SIG-M5 (cell line): ENCODE measurements at places on chromosomes 6 and 20.

DNA sequence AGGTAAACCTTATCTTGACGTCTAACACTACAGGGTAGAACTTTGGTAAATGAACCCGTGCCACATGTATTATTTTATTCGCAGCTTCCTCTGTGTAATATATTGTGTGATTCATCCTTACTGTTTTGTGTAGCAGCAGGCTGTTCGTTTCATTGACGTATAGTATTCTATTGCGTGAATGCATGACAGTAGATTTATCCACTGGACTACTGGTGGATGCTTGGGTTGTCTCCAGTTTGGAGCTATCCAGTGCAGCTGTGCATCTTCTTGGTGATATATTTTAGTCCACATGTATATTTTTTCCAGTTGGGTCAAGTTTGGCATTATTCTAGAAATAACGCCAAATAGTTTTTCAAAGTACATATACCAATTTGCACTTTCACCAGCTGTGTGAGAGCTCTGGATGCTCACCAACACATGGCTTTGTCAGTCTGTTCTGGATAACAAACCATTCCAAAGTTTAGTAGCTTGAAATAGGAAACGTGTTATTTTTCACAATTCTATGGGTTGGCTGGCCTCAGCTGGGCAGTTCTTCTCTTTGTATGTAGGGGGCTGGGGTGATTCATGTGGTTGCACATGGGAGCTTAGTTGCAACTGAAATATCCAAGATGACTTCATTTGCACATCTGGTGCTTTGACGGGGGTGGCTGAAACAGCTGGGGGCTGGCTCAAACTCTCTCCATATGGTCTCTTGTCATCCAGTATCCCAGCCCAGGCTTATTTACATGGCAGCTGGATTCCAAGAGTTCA, 9.3 kb downstream of the ECT2L start:
- no peak for DNase-seq

- DNase-seq, result no peak
Observed at GRCh38 chr6:46690911-46691451, 3.3 kb downstream of the TDRD6 start.

- no peak for DNase-seq
Observed at GRCh38 chr20:3352202-3352601, 55.3 kb downstream of the DNAAF9 start.

DNA sequence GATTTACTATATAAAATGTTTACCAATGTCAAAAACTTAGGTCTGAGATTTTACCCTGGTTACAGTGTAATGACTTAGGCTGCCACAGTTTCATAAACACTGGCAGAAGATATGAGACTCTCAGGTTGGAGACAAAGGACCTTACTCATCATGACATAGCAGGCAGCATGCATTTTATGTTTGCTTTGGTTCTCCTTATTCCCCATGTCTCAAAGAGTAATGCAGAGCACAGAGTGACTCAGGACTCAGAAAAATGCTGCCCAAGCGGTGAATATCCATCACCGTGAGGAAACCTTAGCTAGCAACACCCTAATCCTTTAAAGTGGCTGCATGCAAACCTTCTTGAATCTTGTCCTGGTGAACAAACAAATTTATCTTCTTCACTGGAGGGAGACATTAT, 112.1 kb upstream of the EYS start:
- no peak for DNase-seq

GRCh38 chr20:934186-934840, 18.2 kb upstream of the ANGPT4 start:
- no peak for DNase-seq

DNA sequence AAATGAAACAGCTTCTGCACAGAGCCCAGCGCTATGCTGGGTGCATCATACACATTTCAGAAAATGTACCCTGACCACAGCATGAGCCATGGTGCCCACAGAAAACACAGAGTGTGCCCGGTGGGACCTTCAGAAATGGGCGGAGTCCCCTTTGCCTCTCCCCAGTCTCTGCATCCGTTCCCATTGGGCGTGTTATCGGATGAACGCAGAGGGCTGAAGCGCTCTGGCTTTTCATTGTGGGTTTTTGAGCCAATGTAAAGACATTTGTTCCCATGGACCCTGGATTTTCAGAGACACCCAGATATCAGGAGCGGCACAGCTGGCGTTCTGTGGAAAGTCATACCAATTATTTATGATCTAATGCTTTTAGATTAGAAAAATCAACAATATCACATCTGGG, 99.8 kb downstream of the DACT2 start:
- DNase-seq, result no peak

GRCh38 chr6:39840781-39841180, 48.6 kb downstream of the DAAM2 start:
- DNase-seq, result no peak

DNA sequence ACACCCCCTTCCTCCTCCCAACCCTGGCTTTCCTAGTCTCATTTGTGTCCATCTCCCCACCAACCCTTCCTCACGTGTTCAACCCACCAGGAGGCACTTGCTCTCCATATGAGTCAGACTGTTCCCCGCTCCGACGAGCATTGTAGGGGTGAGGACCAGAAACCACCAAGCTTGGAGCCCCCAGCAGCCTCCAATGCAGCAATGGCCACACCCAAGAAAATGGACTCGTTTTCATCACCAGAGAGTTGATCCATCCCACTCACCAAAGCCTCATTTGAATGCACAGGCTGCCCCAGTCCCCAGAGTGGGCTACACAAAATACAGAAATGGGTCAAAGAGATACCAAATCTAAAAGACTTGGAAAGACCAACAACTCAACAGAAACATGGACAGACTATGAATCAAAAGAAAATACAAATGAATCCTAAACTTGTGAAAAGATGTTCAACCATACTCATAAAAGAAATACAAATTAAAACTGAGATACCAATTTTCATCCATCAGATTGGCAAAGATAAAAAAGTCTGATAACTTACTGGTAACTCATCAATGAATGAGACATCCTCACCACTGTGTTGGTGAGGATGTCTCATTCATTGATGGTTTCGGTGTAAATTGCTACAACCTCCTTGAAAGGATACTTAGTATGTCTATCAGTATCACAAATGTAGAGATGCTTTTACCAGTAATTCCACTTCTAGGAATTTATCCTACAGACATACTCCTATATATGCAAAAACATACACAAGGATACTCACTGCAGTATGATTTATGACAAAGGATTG, 68.1 kb downstream of the TRERF1 start:
- no peak for DNase-seq

GRCh38 chr6:106702451-106703110, 73.2 kb downstream of the QRSL1 start:
- no peak for DNase-seq

GRCh38 chr6:4936681-4937041, 67.2 kb downstream of the RPP40 start:
- DNase-seq, result no peak

- peak; percentile 77 for DNase-seq
Observed at GRCh38 chr20:1803061-1803931, 91.9 kb upstream of the SIRPA start.

- DNase-seq, result no peak
Observed at GRCh38 chr6:16067568-16067967, 61.3 kb upstream of the MYLIP start.

DNA sequence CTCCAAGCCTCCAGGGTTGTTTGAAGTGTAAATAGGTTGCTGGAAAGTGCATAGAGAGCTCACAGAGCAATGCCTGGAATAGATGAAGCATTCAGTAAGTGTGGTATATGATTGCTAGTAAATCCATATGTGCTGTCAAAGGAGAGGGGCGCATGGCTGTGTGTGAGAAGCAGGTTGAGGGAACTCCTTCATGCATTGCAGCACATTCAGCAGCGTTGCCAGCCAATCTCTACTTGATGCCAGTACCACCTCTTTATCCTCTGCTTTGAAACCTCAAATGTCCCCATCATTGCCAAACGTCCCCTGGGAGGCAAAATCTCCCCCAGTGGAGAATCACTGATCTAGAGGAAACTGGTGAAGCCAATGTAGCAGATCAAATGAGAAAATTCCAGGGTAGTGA, 82.7 kb upstream of the RALGAPA2 start:
- DNase-seq, result no peak

- DNase-seq, result no peak
Observed at GRCh38 chr6:17808609-17809008, 101.9 kb upstream of the NUP153 start.

GRCh38 chr20:60658681-60659080, 593.4 kb upstream of the CDH4 start:
- DNase-seq, result no peak

DNA sequence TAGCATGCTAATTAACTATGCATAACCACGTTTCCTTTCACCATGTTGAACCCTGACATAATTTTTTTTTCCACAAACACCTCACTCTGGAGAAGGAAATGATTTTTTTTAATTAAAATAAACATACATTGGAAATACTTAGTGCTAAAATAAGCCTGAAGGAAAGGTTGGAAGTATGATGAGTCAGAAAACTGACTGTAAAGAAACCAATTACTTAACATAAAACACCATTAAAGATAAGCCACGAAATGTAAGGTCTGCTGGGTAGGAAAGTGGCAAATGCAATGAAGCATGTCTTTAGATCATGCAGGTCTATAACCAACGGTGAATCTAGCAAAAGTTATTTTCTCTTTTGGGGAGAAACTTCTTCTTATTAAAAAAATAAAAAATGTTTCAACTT, 47.5 kb downstream of the OPRM1 start:
- no peak for DNase-seq
